CD4-positive, alpha-beta T cell treated with Interleukin-1 beta for 1 hour (primary cell): ENCODE measurements at places on chromosomes 6 and 20.

DNA sequence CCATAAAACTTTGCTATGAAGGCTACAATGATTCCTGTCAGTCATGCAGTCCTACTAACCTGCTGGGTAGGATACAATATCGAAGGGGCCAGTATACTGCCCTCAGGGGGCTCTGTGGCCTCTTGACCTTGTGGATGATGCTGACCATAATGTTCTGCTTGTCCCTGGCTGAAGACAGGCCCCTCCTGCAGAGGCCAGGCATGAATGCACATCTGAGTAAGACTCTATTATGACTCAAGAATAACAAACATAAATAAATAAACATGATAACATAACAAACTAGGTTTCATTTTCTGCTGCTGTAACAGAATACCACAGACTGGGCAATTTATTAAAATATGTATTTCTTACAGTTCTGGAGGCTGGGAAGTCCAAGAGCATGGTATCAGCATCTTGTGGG lies 44.0 kb upstream of the POU5F1 start:
- no peak for DNase-seq

DNA sequence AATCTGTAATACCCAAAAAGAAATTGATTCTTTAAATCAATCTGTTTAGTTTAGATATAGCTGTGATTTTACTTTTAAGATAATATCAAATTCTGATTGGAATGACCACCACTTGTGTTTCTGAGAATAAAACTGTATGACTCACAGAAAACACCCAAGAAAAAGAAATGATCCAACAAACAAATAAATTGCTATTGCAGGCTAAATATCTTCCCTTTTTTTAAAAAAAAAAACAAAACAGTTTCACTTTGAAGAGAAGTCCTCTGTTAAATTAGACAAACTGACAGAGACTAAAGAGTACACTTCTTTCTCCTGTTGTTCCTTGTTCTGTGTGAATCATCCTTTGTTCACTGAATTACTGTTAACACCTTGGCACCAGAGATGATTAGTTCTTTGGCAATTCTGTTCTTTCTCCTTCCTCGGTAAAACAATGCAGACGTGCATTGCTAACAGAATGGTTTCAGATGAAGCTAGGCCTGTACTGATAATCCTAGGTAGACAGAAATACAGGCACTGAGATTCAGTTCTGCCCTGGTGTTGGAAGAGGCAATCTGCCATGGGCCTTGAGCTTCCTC lies 895.2 kb upstream of the CITED2 start:
- DNase-seq: no peak

GRCh38 chr6:88358846-88359245 lies 192.7 kb upstream of the CNR1 start:
- DNase-seq: no peak

GRCh38 chr6:135962731-135963130 lies 111.2 kb downstream of the PDE7B start:
- no peak for DNase-seq

- no peak for DNase-seq
These were observed 47.3 kb downstream of the PFDN4 start for GRCh38 chr20:54255157-54255556.

DNA sequence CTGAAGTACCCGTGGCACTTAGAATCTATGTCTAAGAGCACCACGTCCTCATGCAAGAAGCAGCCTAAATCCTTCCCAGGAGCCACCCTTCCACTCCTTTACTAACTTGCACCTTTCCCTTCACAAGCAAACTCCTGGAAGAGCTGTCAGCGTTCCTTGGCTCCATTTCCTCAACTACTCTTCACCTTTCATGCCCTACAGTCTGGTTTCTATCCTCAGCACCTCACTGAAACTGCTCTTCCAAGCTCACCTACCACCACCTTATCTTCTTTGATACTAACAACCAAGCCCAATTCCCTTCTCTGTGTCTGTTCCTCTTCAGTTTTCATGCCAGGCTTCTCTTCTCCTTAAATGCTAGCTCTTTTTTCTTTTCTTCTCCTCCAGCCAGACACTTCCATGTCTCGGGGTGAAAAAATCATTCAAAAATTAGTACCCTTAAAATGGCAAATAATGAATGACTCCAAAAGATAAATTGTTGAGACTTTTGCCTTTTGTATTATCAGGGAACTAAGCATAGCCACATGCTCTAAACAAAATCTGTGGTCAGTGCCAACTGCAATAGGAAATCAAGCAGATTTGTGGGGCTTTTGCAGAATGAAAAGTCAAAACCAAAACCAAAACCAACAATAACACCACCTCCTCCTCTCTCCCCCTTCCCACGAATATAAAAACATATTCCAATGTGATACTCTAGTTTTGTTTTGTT lies 149.6 kb upstream of the KCNK16 start:
- no peak for DNase-seq

GRCh38 chr6:128659878-128660622 lies 139.7 kb upstream of the PTPRK start:
- DNase-seq: no peak

DNA sequence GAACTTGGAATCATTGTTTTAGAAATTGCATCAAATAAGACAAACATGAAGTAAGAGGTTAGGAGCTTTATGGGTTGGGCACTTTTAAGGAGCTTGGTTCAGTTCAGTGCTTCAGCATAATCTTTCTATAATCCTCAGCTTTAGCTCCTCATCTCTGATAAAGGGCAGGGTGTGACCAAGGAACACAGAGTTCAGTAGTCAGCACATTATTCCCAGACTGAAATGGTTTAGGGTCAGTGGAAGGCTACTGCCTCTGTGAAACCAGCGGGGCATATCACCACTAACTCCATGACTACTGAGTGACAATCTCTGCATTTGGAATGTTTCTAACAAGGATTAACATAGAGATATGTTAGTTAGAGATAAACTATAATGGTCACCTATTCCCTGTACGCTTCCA lies 36.9 kb downstream of the CRYBG1 start:
- no peak for DNase-seq
